ENCODE measurements at places on chromosomes 7 and 10.
A peak's percentile ranks its signal among the peaks of the same experiment; 100 is the strongest.

DNA sequence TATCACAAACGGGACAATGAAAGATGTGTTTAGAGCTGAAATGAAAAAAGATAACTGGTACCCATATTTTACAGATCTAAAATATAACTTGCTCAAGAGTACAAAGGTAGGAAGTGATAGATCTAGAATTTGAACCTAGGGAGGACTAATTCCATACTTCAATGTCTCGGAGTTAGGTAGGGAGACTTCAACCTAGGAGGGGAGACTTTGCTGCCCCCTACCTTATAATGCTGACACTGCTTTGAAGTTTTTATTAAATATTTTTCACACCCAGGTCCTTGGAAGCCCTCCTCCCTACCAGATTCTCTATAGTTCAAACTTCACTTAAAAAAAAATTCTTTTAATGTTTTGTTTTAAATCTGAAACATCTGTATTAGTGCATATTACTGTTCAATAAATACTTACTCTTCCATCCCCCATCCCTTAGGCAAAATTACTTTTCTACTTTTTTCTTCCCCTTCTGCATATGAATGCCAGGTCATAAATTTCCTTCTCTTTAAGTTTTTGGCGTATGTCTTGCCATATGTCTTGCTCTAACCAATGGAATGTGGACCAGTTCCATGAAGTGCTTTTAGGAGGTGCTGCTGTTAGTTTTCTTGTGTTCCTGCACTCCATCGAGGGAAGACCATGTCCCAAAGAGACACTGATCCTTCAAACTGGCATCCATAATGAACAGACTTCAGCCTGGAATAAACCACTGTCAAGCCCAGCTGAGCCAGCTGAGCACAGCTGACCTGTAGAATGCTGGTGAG is 57.8 kb downstream of the MICU1 start:
- no peak for DNase-seq

GRCh38 chr10:96608262-96608661 is 21.4 kb upstream of the TM9SF3 start:
- DNase-seq: no peak

- DNase-seq: no peak
Measured at GRCh38 chr10:3738855-3739350, 46.1 kb downstream of the KLF6 start.

GRCh38 chr10:106576534-106576933 is 588.0 kb downstream of the SORCS1 start:
- no peak for DNase-seq

- DNase-seq: no peak
Measured at GRCh38 chr10:89206402-89207180, 526 bp downstream of the CH25H start.

DNA sequence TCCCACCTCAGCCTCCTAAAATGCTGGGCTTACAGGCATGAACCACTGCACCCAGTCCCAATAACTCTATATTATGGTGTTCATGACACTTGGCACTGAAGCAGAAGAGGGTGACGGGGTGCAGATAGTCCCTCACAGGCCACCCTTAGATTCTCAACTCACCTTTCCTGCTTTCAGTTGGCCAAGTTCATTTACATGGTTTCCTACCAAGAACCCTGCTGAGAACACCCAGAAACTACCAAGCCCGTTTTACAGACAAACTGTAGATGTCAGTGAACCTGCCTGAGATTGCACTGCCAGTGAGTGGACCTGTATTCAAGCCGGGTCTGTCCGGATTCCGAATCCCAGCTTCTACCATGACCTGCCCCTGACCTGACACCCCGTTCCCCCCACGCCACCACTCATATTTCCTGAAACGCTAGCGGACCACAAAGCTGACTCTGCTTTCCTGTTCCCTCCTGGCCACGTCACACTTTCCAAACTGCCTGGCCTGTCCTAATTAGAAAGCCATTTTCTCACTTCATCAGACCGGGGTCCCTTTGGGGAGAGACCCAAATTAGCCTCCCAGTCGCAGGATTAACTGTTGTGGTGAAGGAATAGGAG is 17.3 kb downstream of the GRID2IP start:
- peak; percentile 36 for DNase-seq

DNA sequence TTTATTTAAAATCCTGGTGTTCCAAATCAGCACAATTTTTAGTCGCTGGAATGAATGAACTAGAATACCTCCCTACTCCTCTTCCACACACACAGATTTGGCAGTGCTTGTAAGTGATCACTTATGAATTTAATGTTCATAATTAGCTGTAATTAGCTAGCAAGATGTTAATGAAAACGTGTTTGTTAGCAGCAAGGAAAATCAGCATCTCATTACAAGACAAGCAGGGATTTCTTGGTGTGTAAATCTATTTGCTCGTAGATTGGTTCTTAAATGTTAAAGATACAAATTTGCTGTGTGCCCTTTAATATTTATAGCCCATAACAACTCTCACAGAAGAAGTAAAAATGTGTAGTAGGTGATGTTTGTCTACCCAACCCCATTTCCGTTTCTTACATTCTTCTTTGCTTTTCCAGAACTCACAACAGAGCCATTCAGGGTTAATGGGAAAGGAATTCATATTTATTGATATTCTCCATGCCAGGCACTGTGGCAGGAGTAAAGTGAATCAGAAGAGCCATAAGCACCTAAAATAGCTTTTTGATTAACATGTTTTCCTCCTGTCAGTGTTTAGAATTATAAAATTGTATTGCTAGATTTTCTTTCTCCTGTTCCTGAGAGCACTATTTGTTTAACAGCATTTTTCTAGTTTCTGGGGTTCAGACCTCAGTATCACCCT is 49.6 kb downstream of the SEMA3C start:
- DNase-seq: no peak

GRCh38 chr7:255721-256361 is 34.1 kb upstream of the FOXL3 start:
- no peak for DNase-seq
